ENCODE measurements at places on chromosomes 5 and 9.

DNA sequence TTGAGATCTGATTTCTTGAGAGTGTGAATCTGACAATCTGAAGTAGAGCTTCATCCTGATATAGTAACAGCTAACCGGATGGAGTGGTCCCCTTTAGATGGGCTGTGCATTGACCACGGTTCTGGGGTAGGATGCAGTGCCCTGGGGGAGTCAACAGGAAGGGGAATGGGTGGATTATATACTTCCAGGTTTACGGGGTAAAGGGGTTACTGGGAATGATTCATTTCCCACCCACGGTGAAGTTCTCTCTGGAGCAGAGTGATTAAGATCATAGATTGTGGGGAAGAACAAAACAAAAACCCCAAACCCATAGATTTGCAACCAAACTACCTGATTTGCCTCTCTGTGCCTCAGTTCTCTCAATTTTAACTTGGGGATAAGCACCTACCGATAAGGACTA is 1.5 kb upstream of the B4GALT7 start:
- no peak for DNase-seq

DNA sequence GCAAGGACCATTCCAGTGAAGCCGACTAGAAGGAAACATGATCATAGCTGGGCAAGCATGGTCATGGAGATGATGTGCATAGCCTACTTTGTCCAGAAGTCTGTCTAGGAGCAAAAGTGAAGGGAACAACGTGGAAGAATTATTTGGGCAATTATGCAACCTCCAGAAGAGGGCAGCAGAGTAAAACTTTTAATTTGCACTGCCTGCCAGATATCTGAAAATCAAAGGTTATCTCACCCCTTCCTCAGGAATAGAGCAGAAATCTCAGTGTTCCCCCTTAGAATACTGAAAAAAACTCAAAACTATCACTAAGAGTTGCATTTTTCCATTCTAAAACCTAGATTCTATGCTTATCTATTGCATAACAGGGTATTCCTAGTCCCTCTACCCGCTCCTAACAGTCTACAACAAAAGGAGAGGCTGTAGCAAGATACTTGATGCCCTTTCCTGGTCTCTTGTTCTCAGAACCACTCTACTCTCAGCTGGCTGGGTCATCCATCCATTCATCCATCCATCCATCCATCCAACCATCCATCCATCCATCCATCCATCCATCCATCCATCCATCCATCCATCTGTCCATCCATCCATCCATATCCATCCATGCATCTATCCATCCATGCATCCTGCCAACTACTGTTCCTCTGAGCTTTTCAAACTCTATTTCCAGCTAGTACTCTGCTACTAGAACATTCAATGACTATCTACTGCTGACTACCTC is 8.4 kb upstream of the SETD9 start:
- DNase-seq: peak; percentile 55

GRCh38 chr9:34430843-34431437 is 27.4 kb downstream of the FAM219A start:
- no peak for DNase-seq

GRCh38 chr5:138568061-138568824 is 7.0 kb downstream of the HSPA9 start:
- DNase-seq: no peak

DNA sequence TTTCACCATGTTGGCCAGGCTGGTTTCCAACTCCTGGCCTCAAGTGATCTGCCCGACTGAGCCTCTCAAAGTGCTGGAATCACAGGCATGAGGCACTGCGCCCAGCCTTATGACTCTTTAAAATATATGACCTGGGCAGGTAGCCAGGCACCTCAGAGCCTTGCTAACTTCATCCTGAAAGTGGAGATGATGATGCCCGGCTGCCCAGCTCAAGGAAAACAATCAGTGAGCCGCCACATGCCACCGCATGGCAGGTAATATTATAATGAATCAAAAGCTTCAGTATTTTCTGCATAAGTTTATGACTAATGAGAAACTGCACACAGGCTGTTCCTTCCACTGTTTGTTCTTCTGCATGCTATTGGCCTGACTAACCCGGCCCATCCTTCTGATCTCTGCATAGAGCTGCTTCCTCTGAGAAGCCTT is 30.4 kb upstream of the DMRT1 start:
- DNase-seq: no peak

DNA sequence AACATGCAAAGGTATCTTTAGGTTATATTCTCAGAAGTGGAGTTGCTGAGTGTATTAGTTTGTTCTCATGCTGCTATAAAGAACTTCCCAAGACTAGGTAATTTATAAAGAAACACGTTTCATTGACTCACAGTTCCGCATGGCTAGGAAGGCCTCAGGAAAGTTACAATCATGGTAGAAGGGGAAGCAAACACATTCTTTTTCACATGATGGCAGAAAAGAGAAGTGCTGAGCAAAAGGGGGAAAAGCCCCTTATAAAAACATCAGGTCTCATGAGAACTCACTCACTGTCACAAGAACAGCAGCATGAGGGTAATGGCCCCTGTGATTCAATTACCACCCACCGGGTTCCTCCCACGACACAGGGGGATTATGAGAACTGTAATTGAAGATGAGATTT is 163.6 kb upstream of the PRLR start:
- no peak for DNase-seq

- DNase-seq: no peak
Measured at GRCh38 chr5:56671571-56671970, 143.8 kb upstream of the MAP3K1 start.

DNA sequence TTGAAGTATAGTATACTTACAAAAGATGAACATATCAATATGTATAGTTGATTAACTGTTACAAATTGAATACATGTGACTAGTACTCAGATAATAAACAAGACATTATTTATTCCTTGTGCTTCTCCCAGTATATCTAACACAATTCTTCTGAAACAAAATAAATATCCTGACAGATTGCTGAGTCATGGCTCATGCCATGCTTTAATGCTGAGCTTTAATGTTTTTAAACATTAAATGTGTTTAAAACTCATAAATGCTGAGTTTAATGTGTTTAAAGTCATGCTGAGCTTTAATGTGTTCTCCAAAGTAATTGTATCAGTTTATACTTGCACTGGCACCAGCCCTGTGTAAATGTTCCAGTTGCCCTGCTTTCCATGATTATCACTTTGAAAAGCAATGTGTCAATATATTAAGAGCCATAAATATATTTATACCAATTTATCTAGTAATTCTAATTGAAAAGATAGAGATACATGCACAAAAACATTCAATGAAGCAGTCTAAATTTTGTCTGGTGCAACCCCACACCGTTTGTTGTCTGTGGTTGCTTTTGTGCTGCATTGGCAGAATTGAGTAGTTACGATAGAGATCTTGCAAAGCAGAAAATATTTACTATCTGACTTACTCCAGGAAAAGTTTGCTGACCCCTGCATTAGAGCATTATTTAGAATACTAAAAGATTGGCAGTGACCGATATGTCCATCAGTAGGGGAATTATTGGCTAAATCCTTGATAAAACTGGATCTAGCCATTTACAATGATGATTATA is 15.7 kb downstream of the KIAA1958 start:
- no peak for DNase-seq

GRCh38 chr5:172800088-172800551 is 29.1 kb upstream of the DUSP1 start:
- DNase-seq: no peak

GRCh38 chr5:65506961-65507360 is 25.2 kb upstream of the ADAMTS6 start:
- no peak for DNase-seq

DNA sequence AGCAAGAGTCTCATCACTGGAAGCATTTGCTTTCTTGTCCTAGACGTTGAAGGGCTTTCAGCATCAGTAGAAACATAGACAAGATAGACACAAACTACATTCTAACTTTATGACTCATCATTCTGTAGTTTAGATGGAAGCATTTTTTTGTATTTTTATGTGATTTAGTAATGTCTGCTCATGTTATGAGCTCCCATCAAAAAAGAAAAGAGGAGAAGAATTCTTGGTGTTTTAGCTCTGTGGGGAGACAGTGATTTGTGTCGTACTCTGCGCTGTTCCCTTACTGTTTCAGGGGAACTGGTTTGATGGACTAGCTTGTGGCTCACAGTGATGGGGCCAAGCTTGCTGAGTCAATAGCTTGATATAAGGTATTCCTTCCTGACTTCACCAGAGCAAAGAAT is 159.2 kb upstream of the WWC1 start:
- no peak for DNase-seq

Data from stimulated activated CD4-positive, alpha-beta T cell treated with anti-CD3 and anti-CD28 coated beads, Interleukin-12 subunit alpha, Interleukin-12 subunit beta, amount 100 ng/mL, for 48 hours (primary cell).